ENCODE measurements at places on chromosomes 13 and 19.

- no peak for DNase-seq
Observed at GRCh38 chr19:23823952-23824389, 65.3 kb upstream of the ZNF681 start.

DNA sequence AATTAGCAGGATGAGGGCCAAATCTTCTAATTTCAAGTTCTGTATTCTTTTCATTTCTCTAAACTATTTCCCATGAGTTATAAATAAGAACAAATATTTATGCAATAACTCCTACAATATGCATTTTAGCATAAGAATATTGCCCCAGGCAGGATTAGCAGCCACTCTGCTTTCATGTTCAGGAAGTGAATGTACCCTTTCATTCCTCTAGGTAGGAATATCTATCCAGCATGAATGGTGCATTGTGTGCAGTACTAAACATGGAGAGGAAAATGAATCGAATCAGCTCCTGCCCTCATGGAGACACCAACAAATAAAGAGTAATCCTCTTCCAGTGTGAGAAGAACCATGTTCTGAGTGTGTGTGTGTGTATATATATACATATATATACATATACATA, 41.0 kb downstream of the LHFPL6 start:
- no peak for DNase-seq

DNA sequence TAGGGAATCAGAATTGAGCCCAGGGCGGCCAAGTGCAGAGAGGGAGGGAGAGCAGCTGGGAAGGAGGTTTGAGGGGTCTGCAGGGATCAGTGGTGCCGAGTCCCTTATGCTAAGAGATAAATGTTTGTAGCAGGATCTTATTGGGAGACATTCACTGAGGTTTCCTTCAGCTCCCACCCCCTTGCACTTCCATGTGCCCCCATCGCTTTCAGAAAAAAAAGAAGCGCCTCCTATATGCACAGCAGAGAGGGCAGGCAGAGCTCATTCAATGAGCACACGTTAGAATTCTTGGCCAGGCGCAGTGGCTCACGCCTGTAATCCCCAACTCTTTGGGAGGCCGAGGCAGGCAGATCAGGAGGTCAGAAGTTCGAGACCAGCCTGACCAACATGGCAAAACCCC, 28.0 kb downstream of the CYP4F2 start:
- no peak for DNase-seq

GRCh38 chr13:33707449-33707848, 110.5 kb upstream of the RFC3 start:
- DNase-seq: no peak

DNA sequence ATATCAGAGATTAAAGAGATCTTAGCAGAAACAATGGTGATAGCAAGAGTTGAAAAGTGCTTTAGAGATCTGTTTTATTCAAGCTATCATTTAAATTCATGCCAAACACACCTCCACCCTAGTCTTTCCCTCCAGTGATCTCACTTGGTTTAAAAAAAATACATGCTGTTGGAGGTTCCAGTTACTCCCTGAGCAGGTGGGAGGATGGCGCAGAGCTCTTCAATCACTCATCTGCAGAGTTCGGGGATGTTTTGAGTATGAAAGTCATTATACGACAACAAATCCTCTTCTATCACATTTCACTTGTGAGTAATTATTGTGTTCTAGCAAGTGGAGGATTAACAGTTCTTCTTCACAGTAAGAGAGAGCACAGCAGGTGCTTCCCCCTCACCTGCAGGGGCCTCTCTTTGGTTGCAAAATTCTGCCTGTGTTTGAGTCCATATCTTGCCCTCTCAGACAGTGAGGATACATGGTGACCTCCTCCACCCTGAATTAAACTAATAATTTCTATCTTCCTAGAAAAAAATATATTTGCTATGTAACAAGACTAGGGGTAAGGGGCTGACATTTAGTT, 376.7 kb downstream of the LIG4 start:
- no peak for DNase-seq

DNA sequence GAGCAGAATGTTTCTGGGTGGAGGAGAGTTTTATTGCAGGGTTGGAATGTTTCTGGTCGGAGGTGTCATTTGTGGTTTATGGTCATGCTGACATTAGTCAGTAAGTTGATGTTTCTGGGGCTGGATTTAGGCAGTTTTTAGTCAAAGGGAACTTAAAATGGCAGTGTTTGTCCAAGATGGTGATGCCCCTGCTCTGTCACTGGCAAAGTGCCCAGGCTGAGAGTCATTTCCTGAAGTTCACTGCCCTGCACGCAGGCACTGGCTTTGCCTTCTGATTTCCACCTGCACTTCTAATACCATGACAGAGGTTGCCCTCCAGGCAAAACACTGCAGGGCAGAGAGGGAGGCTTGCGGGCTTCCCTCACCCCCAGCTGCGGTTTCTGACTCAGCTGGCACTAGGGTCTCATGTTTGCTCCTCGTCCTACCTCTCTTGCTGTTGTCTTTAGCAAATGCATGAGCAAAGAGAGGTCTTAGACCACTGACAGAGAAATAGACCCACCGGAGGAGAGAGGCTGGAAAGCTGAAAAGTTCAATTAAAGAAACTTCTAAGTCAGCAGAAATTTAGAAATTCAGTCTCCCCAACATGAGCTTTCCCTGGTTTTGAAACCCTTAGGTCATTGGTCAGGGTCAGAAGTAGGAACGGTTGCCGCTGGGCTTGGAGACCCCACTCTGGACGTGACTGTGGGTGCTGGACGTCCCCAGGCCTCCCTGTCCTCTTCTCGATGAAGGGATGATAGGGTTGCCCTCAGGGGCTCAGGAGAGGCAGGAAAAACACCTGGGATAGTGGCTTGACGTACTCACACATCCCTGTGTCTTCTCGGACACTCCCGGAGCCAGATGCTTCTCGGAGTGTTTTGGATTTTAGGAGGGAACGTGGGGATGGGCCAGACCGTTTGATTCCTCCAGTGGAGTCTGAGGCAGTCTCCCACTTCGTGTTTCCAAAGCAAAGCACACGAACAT, 26.3 kb downstream of the TMEM255B start:
- no peak for DNase-seq

DNA sequence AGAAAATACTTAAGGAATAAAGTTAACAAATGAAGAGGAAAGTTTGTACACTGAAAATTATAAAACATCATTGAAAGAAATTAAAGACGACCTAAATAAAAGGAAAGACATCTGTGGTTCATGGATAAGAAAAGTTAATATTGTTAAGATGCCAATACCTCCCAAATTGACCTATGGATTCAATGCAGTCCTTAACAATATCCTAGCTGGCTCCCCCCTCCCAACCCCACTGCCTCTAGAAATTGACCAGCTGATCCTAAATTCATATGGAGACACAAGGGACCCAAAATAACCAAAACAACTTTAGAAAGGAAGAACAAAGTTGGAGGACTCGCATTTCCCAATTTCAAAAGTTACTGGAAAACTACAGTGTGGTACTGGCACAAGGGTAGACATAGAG, 28.3 kb downstream of the ZNF45 start:
- DNase-seq: no peak

- no peak for DNase-seq
Observed at GRCh38 chr13:45511310-45512097, 46.8 kb downstream of the COG3 start.

DNA sequence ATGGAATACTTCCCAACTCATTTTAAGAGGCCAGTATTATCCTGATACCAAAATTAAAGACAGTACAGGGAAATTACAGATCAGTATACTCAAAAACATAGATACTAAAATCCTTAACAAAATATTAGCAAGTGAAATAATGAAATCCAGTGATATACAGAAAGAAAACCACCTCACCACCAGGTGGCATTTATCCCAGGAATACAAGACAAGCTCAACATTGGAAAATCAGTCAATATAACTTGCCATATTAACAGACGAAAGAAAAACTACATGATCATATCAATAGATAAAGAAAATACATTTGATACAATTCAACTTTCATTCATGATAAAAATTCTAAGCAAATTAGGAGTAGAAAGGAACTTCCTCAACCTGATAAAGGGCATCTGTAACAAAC, 6.7 kb upstream of the GNA15 start:
- no peak for DNase-seq

- DNase-seq: no peak
Observed at GRCh38 chr13:41709511-41709910, 251.4 kb downstream of the VWA8 start.

- no peak for DNase-seq
Observed at GRCh38 chr13:53560556-53560955, 531.9 kb downstream of the OLFM4 start.

DNA sequence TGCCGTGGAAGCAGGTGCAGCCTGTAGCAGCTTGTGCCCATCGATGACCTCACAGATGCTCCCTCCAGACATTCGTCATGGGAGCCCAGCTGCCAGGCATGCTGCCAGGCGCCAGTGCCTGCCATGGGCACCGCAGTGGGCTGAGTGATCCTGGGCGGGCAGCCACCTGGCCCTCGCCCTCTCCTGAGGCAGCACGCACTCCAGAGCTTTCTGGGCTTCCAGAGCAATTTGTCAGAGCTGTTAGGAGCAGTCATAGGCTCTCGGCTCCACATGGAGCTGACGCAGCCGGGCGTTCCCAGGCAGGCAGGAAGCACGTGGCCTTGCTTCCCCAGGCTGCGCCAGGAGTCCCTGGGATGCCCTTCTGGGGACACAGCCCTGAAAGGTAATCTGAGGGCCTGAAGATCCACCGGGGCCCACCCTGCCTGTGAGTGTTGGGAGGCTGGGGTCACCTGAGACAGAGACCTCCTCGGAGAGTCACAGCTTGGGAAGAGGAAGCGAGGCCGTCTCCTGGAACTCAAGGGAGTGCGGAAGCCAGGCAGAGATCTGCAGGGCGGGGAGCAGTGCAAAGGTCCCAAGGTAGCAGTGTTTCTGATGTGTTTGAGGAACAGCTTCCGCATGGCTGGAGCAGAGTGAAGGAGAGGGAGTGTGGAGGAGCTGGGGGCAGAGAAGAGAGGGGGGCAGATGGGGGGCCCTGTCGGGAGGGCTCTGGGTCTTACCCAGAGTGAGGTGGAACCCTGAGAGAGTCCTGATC, 50.6 kb downstream of the DPF1 start:
- DNase-seq: no peak

- DNase-seq: no peak
Observed at GRCh38 chr19:15427350-15427700, 8.5 kb upstream of the AKAP8L start.

DNA sequence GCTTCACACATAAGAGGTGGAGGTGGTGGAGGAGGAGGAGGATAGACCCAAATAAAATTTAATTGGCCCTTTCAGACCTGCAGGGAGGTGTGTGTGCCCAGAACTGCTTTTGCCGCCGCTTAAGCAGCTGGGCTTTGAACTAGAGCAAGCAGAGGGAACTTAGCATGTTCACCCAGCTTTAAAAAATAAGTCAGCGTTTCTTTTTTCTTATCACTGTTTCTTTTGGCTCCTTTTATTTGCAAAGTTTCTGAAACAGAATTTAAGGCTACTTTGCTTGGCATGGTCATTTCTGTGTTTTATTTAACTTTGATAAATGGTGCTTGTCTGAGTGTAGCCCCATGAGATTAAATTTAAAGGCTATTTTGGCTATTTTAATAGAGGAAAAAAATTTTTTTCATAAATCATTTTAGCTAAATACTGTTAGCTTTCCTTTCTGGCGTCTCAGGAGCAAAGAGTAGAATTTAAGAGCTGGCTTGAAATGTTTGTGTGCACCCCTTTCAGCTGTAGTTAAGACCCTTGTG, 43.3 kb upstream of the RNF113B start:
- no peak for DNase-seq

DNA sequence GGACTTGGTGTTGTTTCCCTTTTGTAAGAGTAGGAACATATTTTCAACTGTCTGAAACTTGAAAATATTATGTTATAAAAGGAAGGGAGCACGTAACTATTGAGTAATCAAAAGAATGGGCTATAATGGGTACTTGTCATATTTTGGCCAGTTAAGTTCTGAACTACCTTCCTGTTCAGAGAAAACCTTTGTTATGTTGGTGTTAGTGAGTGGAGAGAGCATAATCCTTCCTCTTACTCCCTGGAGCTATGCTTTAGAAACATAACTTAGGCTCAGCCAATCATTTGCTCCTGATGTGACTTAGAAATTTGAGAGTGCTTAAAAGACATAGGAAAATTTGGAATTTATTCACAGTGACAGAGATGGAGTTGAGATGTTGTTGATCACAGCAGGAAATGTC, 482.5 kb upstream of the SPRY2 start:
- DNase-seq: no peak

- DNase-seq: no peak
Observed at GRCh38 chr19:7260161-7260560, 34.1 kb downstream of the INSR start.

DNA sequence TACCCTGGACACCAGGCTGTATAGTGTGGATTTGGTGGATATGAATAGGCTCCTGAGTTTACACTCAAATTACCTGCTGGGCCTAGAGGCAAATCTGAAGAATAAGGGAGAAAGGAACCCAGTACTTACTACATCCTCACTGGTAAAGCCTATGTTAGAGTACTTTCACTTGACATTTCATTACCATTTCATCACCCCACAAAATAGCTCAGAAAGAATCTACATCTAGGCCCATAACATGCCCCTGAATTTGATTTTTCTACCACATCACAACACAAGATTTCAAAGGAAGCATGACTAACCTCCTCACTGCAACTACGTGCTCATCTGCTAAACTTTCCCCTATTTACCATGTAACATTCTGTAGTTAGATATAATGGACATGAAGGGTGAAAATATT, 43.3 kb downstream of the VWA8 start:
- no peak for DNase-seq

GRCh38 chr19:32233885-32234284, 111.5 kb upstream of the ZNF507 start:
- DNase-seq: no peak

DNA sequence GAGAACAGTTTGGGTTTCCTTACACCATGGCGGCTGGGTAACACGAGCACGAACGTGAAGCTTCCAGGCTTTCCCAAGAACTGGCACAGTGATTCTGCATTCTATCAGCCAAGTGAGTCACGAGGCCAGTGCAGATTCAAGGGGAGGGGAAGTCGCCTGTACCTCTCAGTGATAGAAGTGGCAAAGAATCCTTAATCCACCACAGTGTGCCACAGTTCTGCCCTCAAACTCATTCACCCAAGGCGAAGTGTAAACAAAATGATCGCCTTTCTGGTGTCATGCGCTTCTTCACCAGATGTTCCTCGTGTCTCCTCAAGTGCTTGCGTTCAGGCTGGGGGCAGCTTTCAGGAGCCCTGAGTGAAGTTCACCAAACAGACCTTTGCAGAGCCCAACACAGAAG, 24.9 kb upstream of the AMER2 start:
- no peak for DNase-seq

DNA sequence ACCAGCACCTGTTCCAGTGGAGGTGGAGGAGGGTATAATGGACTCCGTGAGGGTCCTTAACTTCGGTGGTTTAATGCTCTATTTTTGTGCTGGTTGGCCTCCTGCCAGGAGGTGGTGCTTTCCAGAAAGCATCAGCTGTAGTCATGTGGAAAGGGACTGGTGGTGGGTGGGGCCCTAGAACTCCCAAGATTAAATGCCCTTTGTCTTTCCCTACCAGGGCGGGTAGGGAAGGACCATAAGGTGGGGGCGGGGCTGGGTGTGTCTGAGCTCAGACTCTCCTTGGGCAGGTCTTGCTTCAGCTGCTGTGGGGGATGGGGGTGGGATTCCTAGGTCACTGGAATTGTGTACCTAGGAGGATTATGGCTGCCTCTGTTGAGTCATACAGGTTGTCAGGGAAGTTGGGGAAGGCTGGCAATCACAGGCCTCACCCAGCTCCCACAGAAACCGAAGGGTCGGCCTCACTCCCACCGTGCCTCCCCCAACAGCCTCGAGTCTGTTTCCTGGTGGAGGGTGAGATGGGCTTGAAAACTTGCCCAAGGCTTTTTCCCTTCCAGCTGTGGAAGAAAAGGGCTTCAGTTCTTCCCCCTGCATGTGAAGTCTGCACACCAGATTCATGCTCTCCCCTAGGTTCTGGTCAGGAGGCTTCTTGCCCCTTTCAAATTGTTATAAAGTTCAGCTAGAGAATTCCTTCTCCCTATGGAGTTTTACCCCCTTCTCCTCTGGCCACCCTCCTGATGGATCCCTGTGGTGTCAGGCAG, 60.3 kb upstream of the CLDN10 start:
- DNase-seq: no peak

Data from activated naive CD4-positive, alpha-beta T cell (primary cell).